ENCODE measurements at places on chromosomes 3 and 15. TPM values are rescaled to one million over a fixed set of nuclear protein-coding genes. Genes with fewer than 3 reads are reported as not detected.

DNA sequence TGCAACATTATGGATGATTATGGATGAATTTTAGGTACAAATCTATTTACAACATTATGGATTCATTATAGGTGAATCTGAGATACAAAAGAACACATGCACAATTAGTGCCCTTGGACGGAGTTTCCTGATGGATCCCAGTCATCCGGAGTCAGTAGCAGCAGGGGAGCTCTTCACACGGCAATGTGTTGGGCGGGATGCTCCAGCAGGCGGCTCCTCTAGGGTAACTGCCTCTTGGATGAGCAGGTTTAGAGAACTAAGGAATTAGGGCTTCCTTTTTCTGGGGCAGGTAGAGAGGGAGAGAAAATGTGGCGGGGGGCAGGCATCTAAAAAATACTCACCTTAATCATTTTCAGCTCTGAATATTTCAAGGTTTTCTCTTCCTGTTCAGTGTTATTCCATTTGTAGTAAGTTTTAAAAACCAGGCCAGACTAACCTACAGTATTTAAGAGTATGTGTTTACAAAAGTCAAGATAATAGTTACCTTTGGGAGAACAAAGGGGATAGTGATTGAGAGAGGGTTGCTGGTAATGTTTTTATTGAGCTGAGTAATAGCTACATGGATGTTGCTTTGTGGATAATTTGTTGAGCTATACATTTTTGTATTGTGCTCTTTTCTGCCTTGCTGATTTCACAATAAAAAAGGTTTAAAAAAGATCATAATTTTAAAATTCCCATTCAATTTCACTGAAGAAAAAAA is 27.4 kb upstream of the GOLM2 start:
- H3K4me3 ChIP-seq: no peak overlapping the region
- H3K4me1 ChIP-seq: no peaks in the 10 kb centered on the region
- H3K36me3 ChIP-seq: no peaks in the 10 kb centered on the region
- H3K27ac ChIP-seq: no peak overlapping the region
- no peak for DNase-seq

- no peak for DNase-seq
- H3K27ac ChIP-seq: no peak overlapping the region
- no peaks in the 10 kb centered on the region for H3K4me1 ChIP-seq
- H3K4me3 ChIP-seq: no peak overlapping the region
Measured at GRCh38 chr15:94206463-94207167, 24.7 kb upstream of the MCTP2 start.

DNA sequence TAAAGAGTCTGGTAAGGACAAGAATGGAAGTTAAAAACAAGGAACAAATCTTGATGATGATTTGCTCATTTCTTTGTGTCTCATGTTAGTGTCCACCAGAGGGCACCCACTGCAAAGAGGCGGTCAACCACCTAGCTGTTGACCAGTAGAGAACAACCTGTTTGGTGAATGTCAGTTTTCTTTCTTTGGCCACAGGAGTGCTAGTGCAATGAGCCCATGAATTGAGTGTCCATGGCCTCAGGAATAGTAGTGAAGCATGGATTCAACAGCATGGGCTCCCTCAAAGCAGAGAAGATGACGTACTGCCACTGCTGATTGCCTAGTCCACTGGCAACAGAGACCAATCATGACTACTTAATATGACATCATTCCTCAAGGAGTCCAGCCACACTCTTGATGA is 10.7 kb upstream of the CNTN6 start:
- H3K36me3 ChIP-seq: no peaks in the 10 kb centered on the region
- H3K27ac ChIP-seq: no peak overlapping the region
- no peaks in the 10 kb centered on the region for H3K27me3 ChIP-seq
- no peaks in the 10 kb centered on the region for H3K4me1 ChIP-seq
- no peak for DNase-seq

GRCh38 chr15:73986055-73986775 is 5.9 kb downstream of the STOML1 start:
- H3K4me1 ChIP-seq: peaks cover 100% of the 10 kb centered on the region
- H3K4me3 ChIP-seq: no peak overlapping the region
- H3K27me3 ChIP-seq: no peaks in the 10 kb centered on the region
- peaks cover 18% of the 10 kb centered on the region for H3K36me3 ChIP-seq
- DNase-seq: no peak
- H3K27ac ChIP-seq: peak overlapping the region; percentile 100

- H3K4me3 ChIP-seq: no peak overlapping the region
- DNase-seq: no peak
- H3K27me3 ChIP-seq: no peaks in the 10 kb centered on the region
- H3K4me1 ChIP-seq: peaks cover 25% of the 10 kb centered on the region
- H3K36me3 ChIP-seq: no peaks in the 10 kb centered on the region
Measured at GRCh38 chr3:140421884-140422283, 256.0 kb upstream of the TRIM42 start.

DNA sequence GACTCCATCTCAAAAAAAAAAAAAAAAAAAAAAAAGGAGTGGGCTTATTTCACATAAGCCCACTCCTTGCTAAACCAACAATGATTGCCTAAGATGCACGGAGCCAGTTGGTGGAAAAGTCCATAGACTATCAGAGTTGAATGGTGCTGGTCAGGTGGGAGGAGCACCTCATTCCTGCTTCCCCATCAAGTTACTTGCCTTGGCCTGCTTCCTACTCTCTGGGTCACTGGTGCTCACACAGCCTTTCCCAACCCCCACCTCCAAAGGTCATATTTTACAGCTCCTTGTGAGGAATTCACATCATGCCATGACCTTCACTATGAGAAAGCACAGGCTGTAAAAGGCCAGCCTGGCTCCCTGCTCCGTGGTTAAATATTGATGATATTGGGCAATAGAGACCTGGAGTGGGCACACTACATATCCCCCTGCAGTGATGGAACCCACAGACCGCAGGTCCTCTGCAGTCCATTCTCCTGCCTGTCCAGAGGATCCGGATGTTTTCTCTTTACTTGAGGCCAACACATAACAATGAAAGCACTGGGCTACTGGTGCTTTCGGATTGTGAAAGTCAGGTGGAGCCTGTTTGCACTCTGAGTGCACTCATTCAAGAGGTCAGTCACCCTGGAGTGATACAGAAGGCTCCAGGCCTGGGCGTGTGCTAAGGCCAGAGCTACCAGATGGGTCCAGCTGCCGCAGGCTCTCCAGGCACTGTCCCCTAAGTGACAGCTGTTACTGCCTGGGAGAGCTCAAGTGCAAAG is at the start of gene SLC51B:
Gene SLC51B (plus strand): TSS at position 664 of the 758 bp plus-strand sequence. CDS start 4,618 bp downstream, outside the sequence.
- no peak within 1 kb of the TSS for H3K4me3 ChIP-seq
- peaks cover 28% of the 10 kb centered on the region for H3K4me1 ChIP-seq
- peak within 1 kb of the TSS; percentile 37 for H3K27ac ChIP-seq
- DNase-seq: peak; percentile 72
- no peaks in the 10 kb centered on the region for H3K27me3 ChIP-seq
- no peaks in the 10 kb centered on the region for H3K36me3 ChIP-seq

GRCh38 chr3:191393146-191393545 is 62.8 kb upstream of the UTS2B start:
- no peak overlapping the region for H3K27ac ChIP-seq
- no peak for DNase-seq
- H3K4me3 ChIP-seq: no peak overlapping the region
- H3K36me3 ChIP-seq: peaks cover 63% of the 10 kb centered on the region

GRCh38 chr3:123609063-123609462 is 24.2 kb upstream of the HACD2 start:
- H3K4me1 ChIP-seq: peaks cover 6% of the 10 kb centered on the region
- no peak for DNase-seq
- H3K27me3 ChIP-seq: no peaks in the 10 kb centered on the region
- H3K27ac ChIP-seq: peak overlapping the region; percentile 29

GRCh38 chr15:63811942-63812550 is 21.7 kb downstream of the HERC1 start:
- H3K4me1 ChIP-seq: peaks cover 88% of the 10 kb centered on the region
- no peaks in the 10 kb centered on the region for H3K36me3 ChIP-seq
- no peaks in the 10 kb centered on the region for H3K27me3 ChIP-seq
- DNase-seq: no peak
- no peak overlapping the region for H3K27ac ChIP-seq

- H3K27me3 ChIP-seq: no peaks in the 10 kb centered on the region
- H3K36me3 ChIP-seq: no peaks in the 10 kb centered on the region
- H3K27ac ChIP-seq: peak overlapping the region; percentile 34
- DNase-seq: no peak
- no peak overlapping the region for H3K4me3 ChIP-seq
Measured at GRCh38 chr3:156516961-156517360, 38.0 kb downstream of the SSR3 start.

DNA sequence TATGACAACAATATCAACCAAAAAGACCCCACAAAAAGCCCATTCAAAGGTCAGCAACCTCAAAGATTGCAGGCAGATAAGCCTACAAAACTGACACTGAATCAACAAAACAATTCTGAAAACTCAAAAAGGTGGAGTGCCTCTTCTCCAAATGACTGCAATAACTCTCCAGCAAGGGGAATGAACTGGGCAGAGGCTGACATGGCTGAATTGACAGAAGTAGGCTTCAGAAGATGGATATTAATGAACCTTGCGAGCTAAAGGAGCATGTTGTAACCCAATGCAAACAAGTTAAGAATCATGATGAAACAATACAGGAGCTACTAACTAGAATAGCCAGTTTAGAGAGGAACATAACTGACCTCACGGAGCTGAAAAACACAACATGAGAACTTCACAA is 20.4 kb upstream of the SLC25A38 start:
- H3K4me1 ChIP-seq: peaks cover 11% of the 10 kb centered on the region
- H3K4me3 ChIP-seq: no peak overlapping the region
- no peak overlapping the region for H3K27ac ChIP-seq
- no peaks in the 10 kb centered on the region for H3K36me3 ChIP-seq
- DNase-seq: no peak

GRCh38 chr3:62676689-62677271 is 198.4 kb downstream of the CADPS start:
- no peaks in the 10 kb centered on the region for H3K36me3 ChIP-seq
- H3K27ac ChIP-seq: no peak overlapping the region
- no peak for DNase-seq

- H3K4me1 ChIP-seq: peaks cover 21% of the 10 kb centered on the region
- H3K27ac ChIP-seq: no peak overlapping the region
- no peaks in the 10 kb centered on the region for H3K27me3 ChIP-seq
- no peaks in the 10 kb centered on the region for H3K36me3 ChIP-seq
Measured at GRCh38 chr3:12460127-12460526, 24.2 kb upstream of the TSEN2 start.

DNA sequence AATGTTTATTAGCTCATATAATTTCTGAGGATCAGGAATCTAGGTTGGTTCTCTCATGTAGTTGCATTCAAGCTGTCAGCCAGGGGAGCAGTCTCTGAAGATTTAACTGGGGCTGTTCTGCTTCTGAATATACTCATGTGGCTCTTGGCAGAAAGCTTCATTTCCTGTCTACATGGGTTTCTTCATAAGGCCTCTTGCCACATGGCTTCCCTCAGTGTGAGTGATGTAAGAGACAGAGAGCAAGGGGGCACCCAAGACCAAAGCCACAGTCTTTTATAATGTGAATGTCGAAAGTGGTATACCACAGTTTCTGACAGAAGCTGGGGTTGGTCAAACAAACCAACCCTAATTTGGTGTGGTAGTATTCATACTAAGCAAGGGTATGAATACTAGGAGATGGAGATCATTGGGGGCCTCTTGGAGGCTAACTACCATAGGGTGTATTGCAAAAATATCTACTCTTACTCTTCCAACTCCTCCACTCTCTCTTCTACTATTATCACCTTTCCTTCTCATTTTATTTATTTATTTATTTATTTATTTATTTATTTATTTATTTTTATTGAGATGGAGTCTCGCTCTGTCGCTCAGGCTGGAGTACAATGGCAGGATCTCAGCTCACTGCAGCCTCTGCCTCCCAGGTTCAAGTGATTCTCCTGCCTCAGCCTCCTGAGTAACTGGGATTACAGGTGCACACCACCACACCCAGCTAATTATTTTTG is 123.8 kb downstream of the B3GALNT1 start:
- no peaks in the 10 kb centered on the region for H3K27me3 ChIP-seq
- DNase-seq: no peak
- H3K4me1 ChIP-seq: peaks cover 3% of the 10 kb centered on the region
- no peaks in the 10 kb centered on the region for H3K36me3 ChIP-seq
- H3K4me3 ChIP-seq: no peak overlapping the region

GRCh38 chr15:63277893-63278456 is 570 bp downstream of the APH1B start:
- peak overlapping the region; percentile 90 for H3K27ac ChIP-seq
- DNase-seq: no peak
- H3K27me3 ChIP-seq: no peaks in the 10 kb centered on the region
- peak overlapping the region; percentile 91 for H3K4me3 ChIP-seq

GRCh38 chr3:184354121-184354728 is 7.2 kb downstream of the CLCN2 start:
- H3K36me3 ChIP-seq: peaks cover 20% of the 10 kb centered on the region
- H3K27ac ChIP-seq: no peak overlapping the region
- no peaks in the 10 kb centered on the region for H3K4me1 ChIP-seq
- no peak overlapping the region for H3K4me3 ChIP-seq
- no peak for DNase-seq
- H3K27me3 ChIP-seq: no peaks in the 10 kb centered on the region

- no peak for DNase-seq
- H3K4me1 ChIP-seq: peaks cover 9% of the 10 kb centered on the region
- H3K27ac ChIP-seq: no peak overlapping the region
- H3K4me3 ChIP-seq: no peak overlapping the region
Measured at GRCh38 chr3:146313746-146314111, 62.8 kb upstream of the PLSCR4 start.

DNA sequence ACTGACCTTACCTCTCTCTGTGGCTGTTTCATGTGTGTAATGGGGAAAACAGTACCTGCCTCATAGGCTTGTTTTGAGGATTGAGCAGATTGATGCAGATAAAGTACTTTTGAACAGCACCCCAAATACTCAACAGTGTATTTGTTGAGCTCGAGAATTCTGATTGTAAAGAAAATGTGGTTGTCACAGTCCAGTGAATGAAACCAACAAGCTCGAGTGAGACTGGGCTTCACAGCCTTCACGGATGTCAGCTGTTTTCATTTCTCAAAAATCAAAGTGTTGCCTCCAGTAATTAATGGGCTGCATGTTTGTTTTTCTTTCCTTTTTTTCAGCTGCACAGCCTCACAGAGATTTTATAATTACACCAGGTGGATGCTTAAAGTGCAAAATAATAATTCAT is 43.7 kb downstream of the PARP15 start:
- H3K27me3 ChIP-seq: peaks cover 12% of the 10 kb centered on the region
- no peaks in the 10 kb centered on the region for H3K36me3 ChIP-seq
- H3K27ac ChIP-seq: no peak overlapping the region
- H3K4me3 ChIP-seq: no peak overlapping the region

GRCh38 chr3:139577909-139578308 is 38.4 kb upstream of the RBP1 start:
- peaks cover 19% of the 10 kb centered on the region for H3K4me1 ChIP-seq
- no peak for DNase-seq
- no peaks in the 10 kb centered on the region for H3K27me3 ChIP-seq
- H3K4me3 ChIP-seq: no peak overlapping the region
- H3K36me3 ChIP-seq: peaks cover 6% of the 10 kb centered on the region
- H3K27ac ChIP-seq: no peak overlapping the region

GAP43 gene
- 1.2 TPM for total RNA-seq

ZNF385D gene
- 2.3 TPM for total RNA-seq

DMXL2 gene
- 7.4 TPM for total RNA-seq

SPTSSB gene
- 0.25 TPM for total RNA-seq

ARNT2 gene
- 3.6 TPM for total RNA-seq

GABRR3 gene
- not detected for total RNA-seq

IP6K2 gene
- 23.5 TPM for total RNA-seq

SOX2 gene
- 0.16 TPM for total RNA-seq

ABI3BP gene
- 23.6 TPM for total RNA-seq

KLF15 gene
- total RNA-seq: 44.6 TPM

HIGD2B gene
- not detected for total RNA-seq

TLR9 gene
- 0.66 TPM for total RNA-seq

DISP2 gene
- 3.0 TPM for total RNA-seq
